ENCODE measurements at places on chromosomes 2 and 18.

GRCh38 chr2:23595601-23596251 is 210.7 kb downstream of the KLHL29 start:
- no peak for DNase-seq

DNA sequence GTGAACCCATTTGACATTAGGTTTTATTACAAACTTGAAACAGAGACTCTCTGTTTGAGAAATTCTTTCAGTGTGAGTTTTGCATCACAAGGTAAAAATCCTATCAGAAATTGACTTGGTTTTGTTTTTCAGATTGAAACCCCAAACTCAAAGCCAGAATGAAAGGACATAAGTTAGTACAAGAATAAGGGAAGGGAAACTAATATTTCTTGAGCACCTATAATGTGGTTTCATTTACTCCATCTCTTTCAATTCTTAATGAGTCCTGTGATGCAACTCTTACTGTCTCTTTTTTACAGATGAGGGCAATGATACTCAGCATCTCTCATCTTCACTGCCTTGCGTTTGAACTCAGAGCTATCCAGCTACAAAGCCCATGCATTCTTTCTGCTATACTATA is 210.0 kb upstream of the SIX3 start:
- no peak for DNase-seq

GRCh38 chr2:175973373-175973772 is 28.7 kb downstream of the LNPK start:
- DNase-seq, result no peak

- DNase-seq, result peak; percentile 15
These were observed 1162.0 kb upstream of the SLC39A10 start for GRCh38 chr2:194495046-194495445.

- no peak for DNase-seq
These were observed 26.0 kb upstream of the NOTO start for GRCh38 chr2:73176205-73176880.

- no peak for DNase-seq
These were observed 37.6 kb upstream of the IL1RL1 start for GRCh38 chr2:102273619-102274211.

DNA sequence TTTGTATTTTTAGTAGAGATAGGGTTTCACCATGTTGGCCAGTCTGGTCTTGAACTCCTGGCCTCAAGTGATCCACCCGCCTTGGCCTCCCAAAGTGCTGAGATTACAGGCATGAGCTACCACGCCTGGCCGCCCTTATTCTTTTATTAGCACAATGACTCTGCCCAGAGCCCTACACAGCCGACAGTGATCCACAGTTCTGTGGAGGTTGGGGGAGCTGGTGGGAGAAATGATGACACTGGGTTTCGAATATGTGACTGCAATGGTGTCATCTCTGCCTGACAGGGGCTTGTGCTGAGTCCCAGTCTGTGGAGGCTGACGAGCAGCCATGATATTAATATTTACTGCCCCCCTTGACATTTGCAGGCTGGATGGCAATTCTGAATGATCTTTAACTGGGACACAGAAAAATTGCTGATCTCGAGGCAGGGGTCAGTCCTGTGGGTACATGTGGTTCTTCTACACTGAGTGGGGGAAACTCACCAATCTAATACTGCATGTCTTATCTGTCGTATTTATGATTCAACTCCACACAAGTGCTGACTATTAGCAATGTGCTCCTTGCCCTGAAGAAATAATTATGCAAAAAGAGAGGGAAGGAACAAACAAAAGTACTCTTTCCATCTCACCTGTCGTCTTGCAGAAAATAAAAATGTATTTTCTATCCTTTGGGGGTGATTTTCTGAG is 6.3 kb upstream of the CTAGE1 start:
- DNase-seq, result no peak

- no peak for DNase-seq
These were observed 68.6 kb downstream of the ZBTB7C start for GRCh38 chr18:48340560-48340959.

GRCh38 chr2:112021781-112022231 is 33.3 kb upstream of the TMEM87B start:
- no peak for DNase-seq

- DNase-seq, result no peak
These were observed 95.1 kb upstream of the LCLAT1 start for GRCh38 chr2:30351949-30352348.

DNA sequence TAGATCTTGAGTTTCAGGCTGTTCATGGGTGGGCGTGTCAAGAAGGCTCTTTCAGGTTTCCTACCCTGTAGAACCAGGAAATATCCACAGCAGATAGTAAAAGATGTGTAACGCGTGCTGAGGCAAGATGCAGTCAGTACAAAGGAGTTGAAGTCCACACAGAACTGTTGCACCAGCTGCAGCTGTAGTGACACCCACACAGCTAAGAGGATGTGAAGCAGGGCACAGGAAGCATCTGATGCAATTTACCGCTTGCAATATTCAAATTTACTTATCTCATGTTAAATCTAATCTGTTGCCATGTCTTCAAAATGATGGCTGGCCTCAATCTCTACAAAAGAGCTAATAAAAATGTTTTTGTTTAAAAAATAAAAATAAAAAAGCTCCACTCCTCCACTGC is 132.8 kb downstream of the ARHGAP15 start:
- DNase-seq, result no peak

DNA sequence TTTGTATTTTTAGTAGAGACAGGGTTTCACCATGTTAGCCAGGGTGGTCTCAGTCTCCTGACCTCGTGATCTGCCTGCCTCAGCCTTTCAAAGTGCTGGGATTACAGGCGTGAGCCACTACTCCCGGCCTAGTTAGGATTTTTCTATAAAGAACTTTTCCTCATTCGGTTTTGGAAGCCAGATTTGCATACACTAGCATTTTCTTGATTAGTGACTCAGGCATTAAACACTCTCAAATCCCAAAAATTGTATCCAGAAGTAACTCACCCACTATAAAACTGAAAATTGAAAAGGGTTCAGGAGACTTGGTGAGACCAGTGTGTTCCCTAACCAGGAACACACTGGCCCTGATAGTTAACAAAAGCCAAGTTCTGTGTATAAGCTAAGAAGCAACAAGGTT is 25.2 kb downstream of the EIF2AK3 start:
- no peak for DNase-seq

DNA sequence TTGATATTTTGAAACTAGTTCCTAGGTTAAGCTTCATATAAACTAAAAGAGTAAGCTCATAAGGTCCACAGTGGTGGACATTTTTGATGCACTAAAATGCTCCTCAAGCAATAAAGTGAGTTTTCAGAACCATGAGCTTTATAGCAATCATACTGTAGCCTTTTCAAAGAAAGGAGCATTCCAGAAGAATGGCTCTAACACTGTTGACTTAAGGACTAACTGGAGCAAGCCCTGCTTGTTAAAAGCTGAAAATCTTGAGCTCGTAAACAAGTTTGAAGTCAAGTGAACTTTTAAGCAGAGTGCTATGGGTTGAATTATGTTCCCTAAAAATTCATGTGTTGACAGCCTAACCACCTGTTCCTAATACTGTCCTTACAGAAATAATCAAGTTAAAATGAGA is 38.0 kb downstream of the KYNU start:
- no peak for DNase-seq

GRCh38 chr2:113672326-113672932 is 45.4 kb downstream of the RABL2A start:
- DNase-seq, result no peak

GRCh38 chr2:161388146-161388779 is 27.8 kb upstream of the TBR1 start:
- no peak for DNase-seq

- no peak for DNase-seq
These were observed 48.0 kb downstream of the MGAT5 start for GRCh38 chr2:134301928-134302260.

GRCh38 chr2:165015052-165015642 is 59.8 kb upstream of the SLC38A11 start:
- no peak for DNase-seq

- DNase-seq, result peak; percentile 64
These were observed 24.4 kb upstream of the ERMN start for GRCh38 chr2:157349949-157350515.

DNA sequence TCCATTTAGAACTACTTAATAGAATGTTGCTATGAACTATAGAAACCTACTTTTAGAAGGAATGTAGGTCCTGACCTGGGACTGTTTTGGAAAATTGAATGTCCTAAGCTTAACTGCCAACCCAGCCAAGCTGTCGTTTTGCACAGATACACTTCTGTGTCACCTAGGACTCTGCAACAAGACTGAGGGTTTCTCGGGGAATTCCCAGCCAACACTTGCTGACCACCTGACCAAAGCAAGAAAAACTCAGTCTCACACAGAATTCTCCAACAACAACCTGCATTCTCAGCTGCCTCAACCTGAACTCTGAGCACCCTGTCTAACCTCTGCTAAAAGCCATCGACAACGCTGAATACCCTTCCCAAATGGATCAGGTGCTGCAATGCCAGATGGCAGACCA is 128.2 kb downstream of the SS18 start:
- DNase-seq, result no peak

DNA sequence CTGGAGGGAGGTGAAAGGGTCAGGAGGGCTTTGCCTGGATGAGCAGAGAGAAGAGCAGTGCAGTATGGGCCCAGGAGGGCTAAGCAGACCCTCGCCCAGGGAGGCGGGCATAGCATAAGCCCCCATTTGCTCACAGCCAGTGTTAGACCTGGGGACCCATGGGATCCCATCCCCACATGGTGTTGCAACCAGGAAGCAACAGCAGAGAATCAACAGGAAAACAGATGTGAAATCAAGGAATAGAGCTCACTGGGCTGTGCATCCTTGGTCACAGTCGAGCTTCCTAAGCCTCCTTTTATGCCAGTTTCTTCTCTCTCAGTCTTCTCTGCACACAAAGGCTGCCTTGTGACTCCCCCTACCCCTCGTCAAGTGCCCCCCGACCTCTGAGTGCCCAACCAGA is 19.9 kb downstream of the ASB18 start:
- no peak for DNase-seq

- DNase-seq, result no peak
These were observed 39.1 kb downstream of the B3GNT2 start for GRCh38 chr2:62234755-62235655.

DNA sequence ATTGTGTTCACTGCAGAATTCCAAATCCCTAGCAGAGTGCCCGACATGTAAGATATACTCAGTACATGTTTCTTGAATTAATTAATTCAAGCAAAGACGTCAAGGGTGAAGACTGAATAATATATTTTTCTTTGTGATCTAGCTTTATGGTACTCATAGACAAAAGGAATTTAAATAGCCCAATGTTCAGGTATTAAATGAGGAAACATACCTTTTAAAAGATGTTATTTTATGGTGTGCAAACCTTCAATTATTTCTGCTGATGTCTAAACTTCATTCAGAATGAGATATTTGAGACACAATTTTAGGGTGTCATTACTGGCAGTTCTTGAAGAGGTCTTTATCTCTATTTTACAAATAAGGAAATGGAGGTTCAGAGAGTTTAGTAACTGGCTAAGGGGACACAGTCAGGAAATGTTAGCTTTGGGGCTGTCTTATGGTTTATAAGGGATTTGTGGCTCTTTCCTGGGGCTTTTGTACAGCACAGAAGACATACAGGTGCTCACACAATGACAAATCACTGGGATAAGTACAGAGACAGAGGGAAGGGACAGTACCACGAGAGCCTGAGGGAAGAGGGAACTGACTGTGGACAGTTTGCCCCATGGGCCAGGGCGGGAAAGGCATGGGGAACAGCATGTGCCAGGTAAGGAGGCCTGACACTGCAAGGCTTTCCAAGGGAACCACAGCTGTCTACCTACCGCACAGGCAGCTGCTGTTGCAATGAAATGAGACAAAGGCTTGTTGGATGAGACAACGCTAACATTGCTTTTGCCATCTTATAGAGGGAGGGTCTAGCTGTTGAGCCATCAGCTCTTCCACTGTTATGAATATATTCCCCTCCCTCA is 155.3 kb downstream of the DDX1 start:
- no peak for DNase-seq

DNA sequence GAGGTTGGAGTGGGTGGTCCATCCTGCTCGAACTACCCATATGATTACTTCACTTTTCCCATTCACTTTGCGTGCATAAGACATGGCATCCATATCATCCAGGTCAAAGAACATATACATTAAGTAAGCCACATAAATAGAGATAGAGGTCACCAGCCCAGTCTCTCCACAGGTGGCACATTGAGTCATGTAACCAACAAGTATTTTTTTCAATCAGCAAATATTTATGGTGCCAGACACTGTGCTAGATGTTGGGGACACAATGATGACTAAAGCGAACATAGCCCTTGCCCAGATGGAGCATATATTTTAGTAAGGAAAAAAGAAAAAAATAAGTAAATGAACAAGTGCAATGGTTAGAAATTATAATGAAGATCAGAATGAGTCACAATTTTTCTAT is 83.6 kb upstream of the LCLAT1 start:
- DNase-seq, result no peak

- no peak for DNase-seq
These were observed 77.7 kb upstream of the PELI1 start for GRCh38 chr2:64221935-64222334.

DNA sequence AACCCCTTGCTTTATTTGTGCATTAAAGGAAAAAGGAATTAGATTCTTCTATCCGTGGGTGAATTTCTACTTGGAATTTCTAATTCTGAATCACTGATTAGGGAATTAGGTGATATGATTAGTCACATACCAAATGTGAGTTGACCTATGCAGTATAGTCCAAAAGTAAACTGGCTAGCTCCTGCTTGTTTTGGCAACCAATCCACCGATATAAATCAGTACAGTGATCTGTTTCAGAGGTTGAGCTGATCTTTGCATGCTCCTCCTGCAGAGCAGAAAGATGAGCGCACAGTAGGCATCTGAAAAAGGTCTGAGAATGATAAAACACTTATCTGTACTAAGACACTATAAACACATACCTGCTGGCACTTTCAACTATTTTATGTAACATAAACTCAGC is 86.6 kb downstream of the LRP1B start:
- no peak for DNase-seq

DNA sequence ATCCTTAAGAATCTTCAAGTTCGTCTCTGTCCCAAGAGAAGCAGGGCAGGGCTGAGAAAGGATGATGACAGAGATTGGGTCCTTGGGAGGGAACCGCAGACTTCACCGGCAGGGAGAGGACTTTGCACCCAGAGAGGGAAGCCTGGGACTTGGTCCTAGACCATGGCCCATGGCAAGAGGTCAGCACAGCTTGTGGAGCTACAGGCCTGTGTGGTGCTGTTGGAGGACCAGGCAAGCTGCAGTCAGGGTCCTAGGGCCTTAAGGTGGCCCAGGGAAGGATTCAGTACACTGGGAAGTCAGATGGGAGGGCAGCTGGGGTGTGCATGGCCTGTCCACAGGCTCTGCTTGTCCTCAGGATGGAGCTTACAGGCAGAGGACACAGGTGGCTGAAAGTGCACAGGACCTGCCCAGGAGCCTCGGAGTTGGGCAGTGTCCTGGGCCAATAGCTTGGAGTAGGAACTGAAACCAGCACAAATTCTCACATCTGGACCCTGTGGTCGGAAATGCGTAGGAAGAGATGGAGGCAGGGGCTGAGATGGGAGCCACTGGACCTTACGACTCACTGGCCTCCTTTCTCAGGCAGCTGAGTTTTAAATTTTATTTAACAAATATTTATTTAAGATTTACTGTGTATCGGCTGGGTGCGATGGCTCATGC is 56.4 kb upstream of the TCF7L1 start:
- DNase-seq, result no peak

- DNase-seq, result no peak
These were observed 42.0 kb downstream of the PKP4 start for GRCh38 chr2:158498749-158499136.
